ENCODE measurements at places on chromosomes 11 and 22. TPM values are rescaled to one million over a fixed set of nuclear protein-coding genes. Genes with fewer than 3 reads are reported as not detected.

GRCh38 chr11:72373163-72373562 is 61.2 kb downstream of the CLPB start:
- H3K4me1 ChIP-seq, result no peaks in the 10 kb centered on the region
- no peak overlapping the region for H3K4me3 ChIP-seq
- no peaks in the 10 kb centered on the region for H3K27me3 ChIP-seq
- no peak for DNase-seq

- H3K36me3 ChIP-seq, result no peaks in the 10 kb centered on the region
- H3K4me3 ChIP-seq, result no peak overlapping the region
- no peak for DNase-seq
- H3K27me3 ChIP-seq, result peaks cover 22% of the 10 kb centered on the region
These were observed 48.1 kb upstream of the FGF3 start for GRCh38 chr11:69867076-69868005.

- DNase-seq, result no peak
- no peak overlapping the region for H3K4me3 ChIP-seq
- peaks cover 3% of the 10 kb centered on the region for H3K4me1 ChIP-seq
- H3K36me3 ChIP-seq, result no peaks in the 10 kb centered on the region
These were observed 28.5 kb upstream of the GAL start for GRCh38 chr11:68655806-68656205.

GRCh38 chr11:134333946-134334345 is 2.2 kb downstream of the GLB1L2 start:
- peaks cover 8% of the 10 kb centered on the region for H3K27me3 ChIP-seq
- no peaks in the 10 kb centered on the region for H3K36me3 ChIP-seq
- no peak overlapping the region for H3K4me3 ChIP-seq
- no peak for DNase-seq

GRCh38 chr11:75031224-75031753 is 42.6 kb downstream of the NEU3 start:
- no peaks in the 10 kb centered on the region for H3K36me3 ChIP-seq
- H3K27me3 ChIP-seq, result peaks cover 2% of the 10 kb centered on the region
- H3K4me3 ChIP-seq, result no peak overlapping the region
- no peak for DNase-seq

GRCh38 chr22:17919276-17920144 is 104.9 kb downstream of the MICAL3 start:
- peaks cover 4% of the 10 kb centered on the region for H3K36me3 ChIP-seq
- peak overlapping the region; percentile 43 for H3K27ac ChIP-seq
- peak overlapping the region; percentile 28 for H3K4me3 ChIP-seq
- H3K4me1 ChIP-seq, result peaks cover 72% of the 10 kb centered on the region
- no peaks in the 10 kb centered on the region for H3K27me3 ChIP-seq

Gene TEX54
- not detected for polyA plus RNA-seq

Measured in keratinocyte (primary cell).